AG09309 (cell line): ENCODE measurements at places on chromosomes 1 and 21.
A peak's percentile ranks its signal among the peaks of the same experiment; 100 is the strongest.

- DNase-seq = no peak
These were observed 8.1 kb downstream of the WRAP73 start for GRCh38 chr1:3641816-3642215.

DNA sequence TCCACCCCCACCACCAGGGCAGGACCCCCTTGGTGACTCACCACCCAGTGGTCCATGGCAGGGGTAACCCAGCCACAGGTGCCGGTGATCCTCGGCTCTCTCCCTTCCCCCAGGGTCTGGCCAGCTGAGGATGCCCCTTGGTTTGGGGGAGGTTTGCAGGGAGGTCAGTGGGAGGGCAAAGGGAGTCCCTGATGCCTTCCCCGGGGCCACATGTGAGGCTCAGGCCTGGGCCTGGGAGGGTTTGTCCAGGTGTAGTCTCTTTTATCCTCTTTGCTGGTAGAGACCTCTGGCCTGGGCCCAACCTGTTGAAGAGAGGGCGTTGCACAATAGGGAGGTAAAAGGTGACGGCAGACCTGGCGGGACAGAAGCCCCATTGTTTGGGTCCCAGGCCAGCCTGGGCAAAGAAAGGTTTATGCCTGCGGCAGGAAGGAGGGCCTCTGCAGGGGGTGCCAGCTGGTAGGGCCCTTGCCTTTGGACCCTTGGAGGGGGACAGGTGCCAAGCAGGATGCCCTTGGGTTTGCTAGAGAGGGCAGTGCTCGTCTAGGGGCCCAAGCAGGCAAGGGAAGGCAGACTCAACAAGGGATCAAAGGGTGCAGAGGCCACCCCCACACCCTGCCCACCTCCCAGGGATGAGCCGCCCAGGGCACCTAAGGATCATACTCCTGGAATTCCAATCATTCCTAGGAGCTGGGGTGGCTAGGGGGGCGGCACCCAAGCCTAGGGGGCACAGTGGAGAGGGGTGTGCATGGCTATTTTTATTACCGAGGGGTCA is 760 bp upstream of the TINAGL1 start:
- DNase-seq = no peak

DNA sequence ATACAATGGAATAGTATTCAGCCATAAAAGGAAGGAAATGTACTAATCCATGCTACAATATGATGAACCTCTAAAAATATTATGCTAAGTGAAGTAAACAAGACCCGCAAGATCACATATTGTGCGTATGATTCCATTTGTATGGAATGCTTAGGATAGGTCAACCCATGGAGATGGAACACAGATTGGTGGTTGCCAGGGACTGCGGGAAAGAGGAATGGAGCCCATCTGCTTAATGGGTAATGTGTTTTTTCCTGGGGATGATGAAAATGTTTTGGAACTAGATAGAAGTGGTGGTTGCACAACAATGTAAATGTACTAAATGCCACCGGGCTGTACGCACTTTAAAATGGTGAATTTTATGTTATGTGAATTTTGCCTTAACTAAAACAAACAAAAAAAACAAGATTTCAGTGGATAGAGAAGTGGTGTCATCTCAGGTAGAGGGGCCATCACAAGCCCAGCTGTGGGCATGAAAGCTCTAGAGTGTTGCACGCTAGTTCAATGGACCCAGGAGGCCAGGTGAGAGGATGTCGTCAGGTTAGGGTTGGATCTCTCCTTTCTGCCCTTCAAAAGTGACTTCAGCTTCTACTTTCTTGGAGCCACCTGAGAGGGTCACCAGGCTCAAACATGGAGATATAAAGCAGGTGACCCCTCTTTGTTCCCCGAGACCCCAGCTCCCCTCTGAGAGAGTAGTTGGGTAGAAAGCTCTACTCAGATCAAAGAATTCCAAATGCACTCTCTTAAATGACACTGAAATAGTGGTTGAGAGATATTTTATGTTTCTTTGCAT is 2.5 kb downstream of the C1orf115 start:
- DNase-seq = no peak

- peak; percentile 89 for DNase-seq
These were observed 35.3 kb downstream of the CLIC6 start for GRCh38 chr21:34704119-34704518.

DNA sequence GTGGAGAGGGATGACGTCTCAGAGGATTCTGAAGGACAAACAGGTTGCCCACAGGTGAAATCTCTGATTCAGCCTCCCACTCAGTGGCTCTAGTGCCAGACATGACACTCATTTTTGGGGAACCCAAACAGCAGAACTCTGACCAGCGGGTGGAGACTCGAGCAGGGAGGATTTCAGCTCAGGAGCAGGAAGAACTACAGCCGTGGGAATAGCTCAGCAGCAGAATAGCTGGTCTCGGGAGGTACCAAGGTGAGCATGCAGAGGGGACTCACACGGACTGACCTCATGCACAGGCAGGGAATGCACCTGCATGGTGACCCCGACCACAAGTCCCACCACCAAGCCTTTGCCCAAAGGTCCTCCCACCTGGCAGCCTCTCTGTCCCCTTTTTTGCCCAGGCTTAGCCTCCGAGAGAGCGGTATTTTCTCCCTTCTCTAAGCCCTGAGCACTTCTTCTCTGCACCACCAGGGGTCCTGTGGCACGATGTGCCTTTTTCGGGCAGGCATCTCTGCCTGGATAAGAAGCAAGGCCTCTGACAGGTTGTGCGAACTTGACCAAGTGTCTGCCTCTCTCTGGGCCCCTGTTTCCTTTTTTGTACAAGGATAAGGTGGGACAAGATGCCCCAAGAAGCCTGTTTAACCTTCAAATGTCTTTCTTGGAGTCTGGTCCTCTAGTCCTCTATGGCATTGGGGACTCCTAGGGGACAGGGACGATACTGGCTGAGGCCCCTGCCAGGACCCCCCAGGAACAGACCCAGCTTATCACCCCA is 8.8 kb upstream of the FGR start:
- no peak for DNase-seq

DNA sequence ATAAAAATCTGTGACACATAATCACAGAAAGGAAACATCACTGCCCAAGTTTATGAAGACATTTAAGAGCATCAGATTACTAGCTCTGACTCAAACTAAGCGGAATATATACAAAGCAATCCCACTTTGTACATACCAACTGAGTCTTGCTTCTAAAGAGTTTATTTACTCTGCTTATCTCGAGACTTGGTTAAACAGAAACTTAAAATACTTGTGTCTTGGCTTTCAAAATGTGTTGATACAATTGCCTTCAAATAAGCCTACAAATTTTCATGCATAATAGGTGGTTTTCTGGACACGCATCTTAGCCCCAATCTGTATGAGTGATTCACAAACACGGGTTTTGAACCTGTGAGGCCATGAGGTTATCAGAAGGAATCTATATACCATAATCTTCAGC is 21.0 kb downstream of the CD160 start:
- peak; percentile 84 for DNase-seq
